ENCODE measurements at places on chromosomes 4 and X. TPM values are rescaled to one million over a fixed set of nuclear protein-coding genes. Genes with fewer than 3 reads are reported as not detected.

SULT1E1 gene
- total RNA-seq, result not detected

- no peak for DNase-seq
Observed at GRCh38 chr4:160319868-160320260, 1217.0 kb downstream of the RAPGEF2 start.

DNA sequence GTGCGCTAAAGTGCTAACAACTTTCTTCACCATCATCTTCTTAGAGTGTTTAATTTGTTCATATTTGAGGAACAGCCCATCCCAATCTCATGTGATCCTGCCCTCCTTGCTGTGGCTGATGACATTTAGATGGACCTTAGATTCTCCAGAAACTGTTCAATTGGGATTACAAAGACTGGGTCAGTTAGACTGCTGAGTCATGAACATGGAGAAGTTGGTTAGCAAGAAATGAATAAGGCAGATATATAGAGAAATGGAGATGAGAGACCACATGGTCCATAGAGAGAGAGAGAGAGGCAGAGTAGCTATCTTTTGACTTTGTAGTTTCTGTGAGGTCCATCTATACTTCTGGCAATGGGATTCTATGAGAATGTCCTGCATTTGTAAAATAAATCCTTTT is 275.9 kb downstream of the GLUD2 start:
- no peak for DNase-seq

GRCh38 chr4:171794528-171794927 is 18.7 kb upstream of the GALNTL6 start:
- no peak for DNase-seq

- DNase-seq, result no peak
Observed at GRCh38 chrX:123324625-123325024, 140.5 kb downstream of the GRIA3 start.
